ENCODE measurements at places on chromosomes 1 and 21. TPM values are rescaled to one million over a fixed set of nuclear protein-coding genes. Genes with fewer than 3 reads are reported as not detected.
A peak's percentile ranks its signal among the peaks of the same experiment; 100 is the strongest.

GRCh38 chr1:36771240-36771639, 263.1 kb downstream of the GRIK3 start:
- DNase-seq = no peak

- DNase-seq = no peak
These were observed 182.5 kb downstream of the ZC3H11B start for GRCh38 chr1:219430419-219430818.

DNA sequence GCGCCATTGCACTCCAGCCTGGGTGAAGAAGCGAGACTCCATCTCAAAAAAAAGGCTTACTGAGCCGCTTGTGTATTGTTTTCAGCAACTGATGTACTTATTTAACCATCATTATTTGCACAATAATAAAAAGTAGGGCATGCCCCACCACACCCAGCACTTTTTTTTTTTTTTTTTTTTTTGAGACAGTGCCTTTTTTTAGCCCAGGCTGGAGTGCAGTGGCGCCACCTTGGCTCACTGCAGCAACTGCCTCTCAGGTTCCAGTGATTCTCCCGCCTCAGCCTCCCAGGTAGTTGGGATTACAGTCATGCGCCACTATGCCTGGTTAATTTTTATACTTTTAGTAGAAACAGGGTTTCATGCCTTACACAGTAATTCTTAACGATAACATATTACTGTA, 12.2 kb upstream of the TRNAU1AP start:
- DNase-seq = no peak

Gene TCHH
- 0.12 TPM for polyA plus RNA-seq

DNA sequence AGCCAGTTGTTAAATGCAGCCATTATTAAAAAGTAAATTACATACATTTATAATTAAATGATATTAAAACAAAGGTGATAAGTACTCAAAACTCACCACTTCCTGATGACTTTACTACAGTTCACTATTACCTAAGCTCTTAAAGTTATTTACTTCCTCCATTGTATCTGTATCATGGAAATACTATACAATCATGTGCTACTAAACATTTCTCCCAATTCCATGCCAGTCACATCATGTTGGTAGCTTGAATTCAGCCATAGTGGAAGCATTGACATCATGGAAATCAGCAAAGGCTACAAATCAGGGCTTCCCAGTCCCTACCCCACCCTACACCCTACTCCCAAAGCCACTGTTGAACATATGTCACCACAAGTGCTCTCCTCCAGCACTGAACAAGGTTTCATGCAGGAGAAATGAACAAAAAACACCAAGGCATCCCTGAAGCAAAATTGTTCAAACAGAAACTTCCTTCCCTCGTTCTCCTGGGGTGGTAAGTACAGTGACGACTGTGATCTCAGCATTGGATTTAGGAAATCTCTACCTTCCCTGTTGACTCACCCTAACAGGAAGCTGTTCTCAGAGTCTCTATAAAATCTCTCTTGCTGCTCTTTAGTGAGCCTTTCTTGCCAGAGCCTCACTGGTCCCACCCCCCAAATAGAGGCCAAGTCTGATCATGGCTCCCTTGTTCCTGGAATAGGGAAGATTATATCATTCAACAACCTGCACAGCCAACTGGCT, 12.7 kb downstream of the VSIG8 start:
- DNase-seq = no peak

- no peak for DNase-seq
These were observed 26.1 kb downstream of the RCAN3 start for GRCh38 chr1:24528744-24529143.

Gene RAVER2
- 18.9 TPM for polyA plus RNA-seq

Gene NPR1
- polyA plus RNA-seq = 0.54 TPM

GRCh38 chr1:152104854-152105253, 10.4 kb downstream of the TCHH start:
- no peak for DNase-seq

Gene FAAP20
- 51.4 TPM for polyA plus RNA-seq

Gene ACP6
- 17.7 TPM for polyA plus RNA-seq

Gene PTPN7
- 8.9 TPM for polyA plus RNA-seq

GRCh38 chr1:87204441-87204840, 124.2 kb upstream of the LMO4 start:
- no peak for DNase-seq

Gene FAM72A
- 1.6 TPM for polyA plus RNA-seq

DNA sequence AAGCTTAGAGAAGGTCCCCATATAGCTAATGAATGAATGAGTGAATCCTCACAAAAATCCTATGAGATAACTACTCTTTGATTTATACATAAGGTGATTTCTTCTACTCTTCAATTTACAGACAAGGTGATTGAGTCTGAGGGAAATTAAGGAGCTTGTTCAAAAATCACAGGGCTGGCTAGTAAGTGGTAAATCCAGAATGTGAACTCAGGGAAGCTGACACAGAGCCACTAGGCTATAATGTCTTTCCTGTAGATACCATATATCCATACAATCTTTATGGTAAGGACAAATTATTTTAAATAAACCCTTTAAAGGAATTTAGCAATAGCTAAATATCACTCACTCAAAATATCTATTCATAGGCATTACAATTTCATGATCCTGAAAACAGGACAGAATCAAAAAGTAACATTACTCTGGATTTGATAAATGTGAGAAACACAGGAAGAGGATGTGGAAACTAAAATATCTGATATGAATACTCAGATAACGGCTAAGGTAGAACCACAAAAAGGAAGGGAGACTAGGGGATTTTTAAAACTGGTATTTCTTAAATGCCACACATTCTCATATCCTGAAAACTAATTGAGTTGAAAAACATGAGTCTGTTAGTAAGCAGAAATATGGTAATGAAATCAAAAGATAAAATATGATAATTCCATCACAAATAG, 108.2 kb downstream of the NBPF12 start:
- no peak for DNase-seq

GRCh38 chr1:173590557-173590956, 12.3 kb downstream of the SLC9C2 start:
- no peak for DNase-seq

GRCh38 chr1:57599236-57599994, 175.6 kb upstream of the DAB1 start:
- peak; percentile 19 for DNase-seq

DNA sequence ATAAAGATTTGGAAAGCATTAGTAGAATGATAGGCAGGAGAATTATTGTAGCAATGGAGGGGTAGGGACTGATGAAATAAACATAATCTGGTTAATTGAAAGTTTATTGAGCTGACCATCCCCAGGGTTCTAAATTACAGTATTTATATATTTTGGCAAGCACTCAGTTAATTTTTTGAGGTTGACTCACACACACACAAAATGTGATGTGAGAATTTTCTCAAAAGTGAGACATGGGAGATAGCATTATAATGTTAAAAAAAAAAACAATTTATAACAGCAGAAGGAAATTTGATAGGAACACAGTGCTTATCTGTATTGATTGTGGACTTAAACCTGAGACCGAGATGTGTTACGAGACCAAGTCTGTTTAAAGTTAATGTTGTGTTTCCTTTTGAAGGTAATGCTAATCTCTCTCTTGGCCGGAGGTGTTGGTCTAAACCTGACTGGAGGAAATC, 24.6 kb downstream of the TRIM45 start:
- DNase-seq = peak; percentile 62

DNA sequence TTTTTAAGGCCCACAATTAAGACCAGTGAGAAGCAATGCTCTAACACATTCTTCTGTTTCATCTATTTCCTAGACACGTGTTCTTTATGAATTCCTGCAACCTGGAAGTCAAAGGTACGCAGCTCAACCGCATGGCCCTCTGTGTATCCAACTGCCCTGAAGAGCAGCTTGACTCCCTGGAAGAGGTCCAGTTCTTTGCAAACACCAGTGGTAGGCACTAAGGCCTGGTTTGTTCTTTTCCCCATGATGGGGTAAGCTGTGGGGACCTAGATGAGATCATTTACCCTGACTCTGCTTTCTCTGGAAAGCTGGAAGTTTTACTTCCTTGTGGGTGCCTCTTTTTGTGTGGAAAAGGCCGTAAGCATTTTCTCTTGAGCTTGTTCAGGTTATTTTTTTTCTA, 7.3 kb downstream of the SLC44A3 start:
- DNase-seq = no peak

DNA sequence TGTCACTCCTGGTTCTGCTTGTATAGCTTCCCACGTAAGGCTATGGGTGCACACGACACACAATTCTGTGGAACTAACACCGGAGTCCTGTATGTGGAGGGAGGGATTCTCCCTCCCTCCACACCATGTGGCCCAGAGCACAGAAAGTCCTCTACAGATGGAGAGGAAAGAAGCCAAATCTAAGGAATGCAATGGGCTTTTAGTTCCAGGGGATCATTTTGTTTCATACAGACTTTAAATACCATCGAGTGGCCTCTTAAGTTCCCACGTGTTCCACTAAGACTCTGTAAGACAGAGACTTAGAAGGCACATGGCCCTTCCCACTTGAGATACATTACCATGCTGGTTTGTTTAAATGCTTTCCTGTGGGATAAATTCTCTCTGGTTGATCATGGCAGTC, 156.0 kb downstream of the TGFB2 start:
- no peak for DNase-seq

Gene S100A12
- polyA plus RNA-seq = 2.8 TPM

- DNase-seq = peak; percentile 65
These were observed 47.4 kb upstream of the LBR start for GRCh38 chr1:225474986-225475820.
